Heart left ventricle (tissue), 16 donors: ENCODE measurements at places on chromosomes 6 and 20. TPM values are rescaled to one million over a fixed set of nuclear protein-coding genes. Genes with fewer than 3 reads are reported as not detected.

- H3K36me3 ChIP-seq = no peaks in the 10 kb centered on the region
- no peak for DNase-seq
- peaks cover 37% of the 10 kb centered on the region for H3K27me3 ChIP-seq
- H3K4me1 ChIP-seq = peaks cover 7% of the 10 kb centered on the region
Observed at GRCh38 chr6:28655164-28655563, 129.5 kb downstream of the GPX5 start.

- H3K36me3 ChIP-seq = no peaks in the 10 kb centered on the region
- H3K4me3 ChIP-seq = peak overlapping the region; percentile 53
- DNase-seq = peak; percentile 78
- no peak overlapping the region for H3K27ac ChIP-seq
- peaks cover 7% of the 10 kb centered on the region for H3K4me1 ChIP-seq
Observed at GRCh38 chr20:62824476-62825332, 7.9 kb downstream of the COL9A3 start.

Gene DSP
- total RNA-seq = 337 TPM

- H3K27ac ChIP-seq = no peak overlapping the region
- H3K4me1 ChIP-seq = no peaks in the 10 kb centered on the region
- no peak for DNase-seq
Observed at GRCh38 chr6:88749849-88750248, 213.6 kb downstream of the RNGTT start.

- H3K27ac ChIP-seq = no peak overlapping the region
- H3K4me3 ChIP-seq = no peak overlapping the region
- no peaks in the 10 kb centered on the region for H3K27me3 ChIP-seq
- H3K36me3 ChIP-seq = no peaks in the 10 kb centered on the region
- no peak for DNase-seq
Observed at GRCh38 chr20:24236201-24236600, 233.2 kb upstream of the SYNDIG1 start.

GRCh38 chr20:46139266-46139889 lies 21.3 kb downstream of the CD40 start:
- H3K27ac ChIP-seq = no peak overlapping the region
- no peak for DNase-seq

DNA sequence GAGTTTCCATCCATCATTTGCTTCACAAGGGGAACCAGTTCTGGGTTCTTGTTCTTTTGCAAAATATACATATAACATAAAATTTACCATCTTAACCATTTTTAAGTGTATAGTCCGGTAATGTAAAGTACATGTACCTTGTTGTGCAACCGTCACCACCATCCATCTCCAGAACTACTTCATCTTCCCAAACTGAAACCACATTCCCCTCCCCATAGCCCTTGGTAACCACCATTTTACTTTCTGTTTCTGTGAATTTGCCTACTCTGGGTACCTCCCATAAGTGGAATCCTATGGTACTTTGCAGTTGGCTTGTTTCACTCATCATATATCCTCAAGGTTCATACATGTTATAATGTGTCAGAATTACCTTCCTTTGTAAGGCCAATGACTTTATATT lies 70.3 kb upstream of the DSP start:
- peaks cover 3% of the 10 kb centered on the region for H3K4me1 ChIP-seq
- DNase-seq = no peak
- H3K4me3 ChIP-seq = no peak overlapping the region
- no peaks in the 10 kb centered on the region for H3K27me3 ChIP-seq
- no peaks in the 10 kb centered on the region for H3K36me3 ChIP-seq
- H3K27ac ChIP-seq = no peak overlapping the region

DNA sequence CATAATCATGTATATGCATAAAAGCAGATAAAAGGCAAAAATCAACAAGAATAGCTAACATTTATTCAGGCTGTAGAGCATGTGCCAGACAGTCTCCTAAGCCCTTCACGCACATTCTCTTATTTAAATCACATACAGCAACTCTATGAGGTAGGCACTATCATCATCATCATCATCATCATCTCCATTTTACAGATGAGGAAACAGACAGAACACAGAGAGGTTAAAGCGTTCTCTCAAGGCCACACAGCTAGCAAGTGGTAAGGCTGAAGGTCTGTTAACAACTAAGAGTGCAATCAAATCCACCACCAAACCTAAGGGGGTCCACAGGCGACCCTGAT lies 857 bp upstream of the PLEKHG1 start:
- H3K4me3 ChIP-seq = no peak overlapping the region
- no peak overlapping the region for H3K27ac ChIP-seq
- H3K36me3 ChIP-seq = no peaks in the 10 kb centered on the region
- H3K4me1 ChIP-seq = peaks cover 20% of the 10 kb centered on the region
- peaks cover 3% of the 10 kb centered on the region for H3K27me3 ChIP-seq
- no peak for DNase-seq

Gene PROCR
- 9.3 TPM for total RNA-seq

Gene TOX2
- total RNA-seq = 3.0 TPM

GRCh38 chr6:72669324-72669723 lies 47.5 kb downstream of the KCNQ5 start:
- H3K27me3 ChIP-seq = no peaks in the 10 kb centered on the region
- no peaks in the 10 kb centered on the region for H3K36me3 ChIP-seq

GRCh38 chr6:46940433-46941226 lies 18.9 kb upstream of the ADGRF5 start:
- no peak for DNase-seq
- H3K27ac ChIP-seq = no peak overlapping the region
- no peak overlapping the region for H3K4me3 ChIP-seq
- H3K4me1 ChIP-seq = peaks cover under 1% of the 10 kb centered on the region

Gene EEF1E1
- total RNA-seq = 14.3 TPM

- no peaks in the 10 kb centered on the region for H3K27me3 ChIP-seq
- no peaks in the 10 kb centered on the region for H3K36me3 ChIP-seq
- H3K4me3 ChIP-seq = no peak overlapping the region
- H3K27ac ChIP-seq = no peak overlapping the region
- no peaks in the 10 kb centered on the region for H3K4me1 ChIP-seq
- no peak for DNase-seq
Observed at GRCh38 chr6:110597761-110598160, 121.3 kb upstream of the SLC22A16 start.

GRCh38 chr6:46517202-46517601 lies 26.0 kb upstream of the RCAN2 start:
- H3K36me3 ChIP-seq = no peaks in the 10 kb centered on the region
- peaks cover 48% of the 10 kb centered on the region for H3K4me1 ChIP-seq
- H3K27ac ChIP-seq = no peak overlapping the region
- H3K27me3 ChIP-seq = no peaks in the 10 kb centered on the region

GRCh38 chr6:116022841-116023445 lies 37.7 kb downstream of the FRK start:
- H3K4me1 ChIP-seq = peaks cover 16% of the 10 kb centered on the region
- H3K36me3 ChIP-seq = no peaks in the 10 kb centered on the region
- no peak for DNase-seq
- no peak overlapping the region for H3K27ac ChIP-seq
- H3K4me3 ChIP-seq = no peak overlapping the region

Gene HTR1E
- not detected for total RNA-seq

DNA sequence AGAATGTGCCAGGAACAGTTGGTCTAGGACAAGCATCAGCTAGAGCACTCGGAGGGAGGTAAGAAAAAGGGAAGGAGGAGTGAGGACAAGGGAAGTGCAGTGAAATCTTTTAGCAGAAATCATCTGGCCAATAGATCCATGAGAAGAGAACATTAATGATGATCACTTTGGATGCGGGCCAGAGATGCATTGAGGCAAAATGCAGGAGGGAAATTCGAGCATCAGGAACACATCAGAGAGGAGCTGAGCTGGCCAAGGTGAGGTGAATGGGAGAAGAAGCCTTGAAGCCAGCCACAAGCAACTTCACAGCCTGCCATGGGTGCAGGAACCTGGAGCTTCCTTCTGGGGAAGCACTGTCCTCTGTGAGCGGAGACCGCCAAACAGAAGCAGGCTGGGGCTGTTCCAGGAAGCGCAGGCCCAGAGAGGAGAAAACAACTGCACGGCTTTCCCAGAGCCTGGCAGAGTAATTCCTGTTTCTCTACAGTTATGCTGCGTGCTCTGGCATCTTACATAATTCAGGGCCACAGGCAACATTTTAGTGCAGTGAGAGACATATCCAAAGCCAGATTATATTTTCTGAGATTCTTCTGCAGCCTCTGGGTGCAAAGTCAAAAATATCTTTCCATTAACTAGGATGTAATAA lies 143.8 kb downstream of the F13A1 start:
- H3K4me3 ChIP-seq = no peak overlapping the region
- H3K27me3 ChIP-seq = no peaks in the 10 kb centered on the region
- no peak for DNase-seq
- peaks cover 17% of the 10 kb centered on the region for H3K36me3 ChIP-seq

GRCh38 chr6:7813704-7814103 lies 87.8 kb downstream of the BMP6 start:
- H3K4me3 ChIP-seq = no peak overlapping the region
- H3K27me3 ChIP-seq = no peaks in the 10 kb centered on the region
- no peak overlapping the region for H3K27ac ChIP-seq
- H3K4me1 ChIP-seq = no peaks in the 10 kb centered on the region

- H3K36me3 ChIP-seq = no peaks in the 10 kb centered on the region
- H3K27ac ChIP-seq = no peak overlapping the region
- H3K4me1 ChIP-seq = peaks cover 9% of the 10 kb centered on the region
- H3K4me3 ChIP-seq = no peak overlapping the region
- no peak for DNase-seq
Observed at GRCh38 chr6:106547601-106548453, 81.5 kb downstream of the RTN4IP1 start.

DNA sequence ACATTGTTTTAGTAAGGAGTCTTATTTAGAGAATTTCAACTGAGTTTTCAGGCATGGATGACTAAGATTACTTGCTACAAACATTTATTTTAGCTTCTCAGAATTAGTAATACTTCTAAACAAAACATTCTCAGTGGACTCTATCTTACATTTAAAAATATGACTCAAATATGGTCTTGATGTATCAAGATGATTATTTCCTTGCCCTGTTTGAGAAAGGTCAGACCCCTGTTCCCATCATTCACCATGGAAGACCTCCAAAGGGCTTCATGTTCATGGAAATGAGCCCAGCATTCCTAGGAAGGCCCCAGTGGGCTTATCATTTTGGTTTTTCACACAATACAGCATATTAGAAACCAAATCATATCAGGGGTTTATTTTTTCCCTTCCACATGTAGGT lies 24.6 kb upstream of the TRPC4AP start:
- H3K4me3 ChIP-seq = no peak overlapping the region
- H3K36me3 ChIP-seq = peaks cover 50% of the 10 kb centered on the region
- peaks cover 19% of the 10 kb centered on the region for H3K4me1 ChIP-seq
- H3K27ac ChIP-seq = peak overlapping the region; percentile 55
- no peaks in the 10 kb centered on the region for H3K27me3 ChIP-seq

Gene TBC1D32
- 3.5 TPM for total RNA-seq

Gene RAET1E
- total RNA-seq = 0.12 TPM

Gene MAS1L
- not detected for total RNA-seq

Gene PROKR2
- not detected for total RNA-seq

DNA sequence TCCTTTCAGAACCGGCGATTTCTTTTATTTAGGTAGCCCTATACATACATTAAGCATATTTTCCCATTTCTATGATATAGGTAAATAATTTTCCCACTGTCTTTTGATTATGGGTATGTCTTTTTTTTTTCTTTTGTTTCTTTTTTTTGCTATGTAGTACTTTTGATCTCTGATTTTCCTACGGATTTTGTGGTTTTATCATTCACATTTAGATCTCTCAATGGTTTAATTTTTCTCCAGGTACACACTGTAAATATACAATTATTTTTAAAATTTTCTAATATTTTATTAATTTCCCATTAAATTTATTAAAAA lies 436 bp upstream of the ZNF337 start:
- no peaks in the 10 kb centered on the region for H3K27me3 ChIP-seq
- peak overlapping the region; percentile 27 for H3K27ac ChIP-seq
- peaks cover 10% of the 10 kb centered on the region for H3K4me1 ChIP-seq
- no peaks in the 10 kb centered on the region for H3K36me3 ChIP-seq

Gene B3GALT4
- 7.5 TPM for total RNA-seq

DNA sequence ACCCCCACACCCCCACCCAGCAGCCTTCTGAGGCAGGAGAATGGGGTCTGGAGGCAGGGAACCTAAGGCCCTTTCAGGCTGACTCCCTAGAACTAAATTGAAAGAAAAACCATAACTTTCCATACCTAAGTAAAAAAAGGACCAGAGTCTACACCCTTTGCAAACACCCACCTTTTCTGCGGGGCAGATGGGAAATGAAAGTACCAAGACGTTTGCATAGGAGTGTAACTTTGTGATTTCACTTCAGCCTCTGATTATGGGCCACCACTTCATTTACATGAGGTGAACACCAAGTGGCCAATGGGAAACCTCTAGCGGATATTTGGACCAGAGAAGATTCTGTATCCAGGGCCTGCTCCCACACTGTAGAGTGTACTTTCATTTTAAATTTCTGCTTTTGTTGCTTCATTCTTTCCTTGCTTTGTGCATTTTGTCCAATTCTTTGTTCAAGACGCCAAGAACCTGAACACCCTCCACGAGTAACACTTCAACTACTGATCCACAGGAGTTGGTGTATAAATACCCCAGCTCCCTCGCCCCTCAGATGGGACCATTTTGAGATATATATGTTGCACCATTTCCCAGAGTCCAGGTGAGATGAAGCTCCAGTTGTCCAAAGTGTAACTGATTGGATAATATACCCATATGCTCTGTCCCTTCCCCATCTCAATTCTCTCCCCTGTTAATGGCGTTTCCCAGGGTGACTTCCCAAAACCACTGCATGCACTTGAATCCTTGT lies 18.9 kb upstream of the SRSF6 start:
- H3K36me3 ChIP-seq = no peaks in the 10 kb centered on the region
- peaks cover 8% of the 10 kb centered on the region for H3K27me3 ChIP-seq
- H3K4me1 ChIP-seq = no peaks in the 10 kb centered on the region
- DNase-seq = no peak
- H3K27ac ChIP-seq = no peak overlapping the region
- H3K4me3 ChIP-seq = no peak overlapping the region

GRCh38 chr20:58471193-58472164 lies 43.7 kb downstream of the APCDD1L start:
- H3K27ac ChIP-seq = no peak overlapping the region
- no peaks in the 10 kb centered on the region for H3K36me3 ChIP-seq
- no peaks in the 10 kb centered on the region for H3K27me3 ChIP-seq
- no peak overlapping the region for H3K4me3 ChIP-seq

DNA sequence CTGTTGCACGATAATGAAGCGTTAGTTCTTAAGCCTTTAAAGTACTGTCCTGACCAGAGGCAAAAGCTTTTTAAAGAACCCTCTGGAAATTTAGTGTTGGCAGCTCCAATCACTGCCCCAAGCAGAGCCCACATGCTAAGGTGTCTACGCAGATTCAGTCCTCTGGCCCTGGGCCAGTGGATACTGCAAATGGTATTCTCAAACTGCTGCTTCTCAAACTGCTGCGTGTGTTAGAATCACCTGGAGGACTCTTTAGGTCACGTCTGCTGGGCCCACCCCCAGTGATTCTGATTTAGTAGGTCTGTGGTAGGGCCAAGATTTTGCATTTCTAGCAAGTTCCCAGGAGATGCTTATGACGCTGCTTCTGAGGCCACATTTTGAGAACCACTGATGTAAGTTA lies 96.0 kb upstream of the CCDC28A start:
- no peaks in the 10 kb centered on the region for H3K27me3 ChIP-seq
- H3K4me3 ChIP-seq = no peak overlapping the region
- H3K27ac ChIP-seq = no peak overlapping the region
- DNase-seq = no peak
- H3K4me1 ChIP-seq = no peaks in the 10 kb centered on the region
- H3K36me3 ChIP-seq = no peaks in the 10 kb centered on the region

Gene SLC25A27
- total RNA-seq = 7.5 TPM

Gene HLA-DRA
- 1,108 TPM for total RNA-seq

- H3K4me1 ChIP-seq = peaks cover 36% of the 10 kb centered on the region
- DNase-seq = no peak
- no peaks in the 10 kb centered on the region for H3K27me3 ChIP-seq
Observed at GRCh38 chr20:38859070-38859690, 53.7 kb downstream of the PPP1R16B start.
